ENCODE measurements at places on chromosomes 4 and X.

- DNase-seq: no peak
Observed at GRCh38 chr4:74583757-74584156, 138.8 kb downstream of the AREG start.

GRCh38 chr4:185358959-185359358 lies 36.8 kb downstream of the LRP2BP start:
- DNase-seq: no peak

- DNase-seq: no peak
Observed at GRCh38 chrX:136198010-136198409, 50.7 kb downstream of the FHL1 start.

DNA sequence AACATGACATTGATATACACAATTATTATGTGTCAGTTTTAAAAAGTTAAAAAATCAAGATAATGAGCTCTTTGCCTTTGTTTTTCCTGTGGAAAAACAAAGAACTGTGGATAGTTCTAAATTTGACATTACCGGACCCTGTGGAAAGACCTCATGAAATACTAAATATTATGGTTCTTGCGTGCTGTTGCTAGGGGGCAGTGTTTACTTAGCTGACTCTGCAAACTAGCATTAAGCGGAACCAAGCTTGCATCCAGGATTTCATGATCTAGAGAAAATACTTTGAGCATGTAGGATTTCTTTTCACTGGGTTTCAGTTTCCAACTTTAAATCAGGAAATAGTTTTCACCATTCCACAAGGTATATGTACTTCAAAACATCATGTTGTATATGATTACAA lies 33.6 kb downstream of the CLCN4 start:
- peak; percentile 41 for DNase-seq

- DNase-seq: no peak
Observed at GRCh38 chrX:153443476-153444332, 2.2 kb downstream of the TREX2 start.

GRCh38 chr4:74578329-74578728 lies 133.4 kb downstream of the AREG start:
- DNase-seq: no peak

GRCh38 chr4:186701273-186701672 lies 22.4 kb downstream of the FAT1 start:
- no peak for DNase-seq
